Lower leg skin (tissue), 4 donors: ENCODE measurements at places on chromosomes 11 and 22.

- no peak for DNase-seq
Observed at GRCh38 chr22:24033731-24034130, 22.6 kb downstream of the CABIN1 start.

DNA sequence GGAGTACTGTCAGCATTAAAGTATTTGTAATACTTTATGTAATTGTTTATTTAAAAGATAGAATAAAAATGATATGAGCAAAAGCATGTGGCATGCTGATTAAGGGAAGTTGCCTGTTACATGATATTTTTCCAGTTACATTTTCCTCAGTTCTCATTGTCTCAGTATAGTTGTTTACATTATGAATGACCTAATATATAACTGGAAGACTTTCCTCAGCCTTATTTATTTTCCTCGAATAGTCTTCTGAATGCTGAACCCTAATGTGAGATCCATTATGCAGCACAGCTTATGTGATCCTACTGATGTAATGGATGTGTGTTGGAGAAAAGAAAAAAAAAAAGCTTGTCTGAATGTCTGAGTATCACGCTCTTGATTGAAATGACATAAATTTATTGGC, 95.5 kb downstream of the LUZP2 start:
- no peak for DNase-seq

- DNase-seq = no peak
Observed at GRCh38 chr11:57124917-57125316, 56.8 kb upstream of the LRRC55 start.

DNA sequence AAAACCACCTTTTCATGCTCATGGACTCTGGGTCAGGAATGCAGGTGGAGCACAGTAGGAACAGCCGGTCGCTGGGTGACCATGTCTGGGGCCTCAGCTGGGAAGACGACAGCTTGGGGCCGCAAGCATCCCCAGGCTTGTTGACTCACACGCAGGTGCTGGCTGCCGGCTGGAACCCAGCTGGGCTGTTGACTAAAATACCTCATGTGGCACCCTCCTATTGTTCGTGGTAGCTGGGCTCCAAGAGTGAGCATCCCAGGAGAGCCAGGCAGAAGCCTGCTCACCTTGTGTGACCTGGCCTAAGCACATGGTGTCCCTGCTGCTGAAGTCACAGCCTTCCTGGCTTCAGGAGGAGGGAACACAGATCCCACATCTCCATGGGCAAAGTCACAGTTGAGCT, 9.4 kb downstream of the DPP3 start:
- no peak for DNase-seq

- no peak for DNase-seq
Observed at GRCh38 chr11:76139314-76139713, 67.0 kb downstream of the WNT11 start.
